ENCODE measurements at places on chromosomes 2 and 18.

- peak; percentile 41 for DNase-seq
These were observed 33.5 kb upstream of the CRIM1 start for GRCh38 chr2:36322108-36322507.

DNA sequence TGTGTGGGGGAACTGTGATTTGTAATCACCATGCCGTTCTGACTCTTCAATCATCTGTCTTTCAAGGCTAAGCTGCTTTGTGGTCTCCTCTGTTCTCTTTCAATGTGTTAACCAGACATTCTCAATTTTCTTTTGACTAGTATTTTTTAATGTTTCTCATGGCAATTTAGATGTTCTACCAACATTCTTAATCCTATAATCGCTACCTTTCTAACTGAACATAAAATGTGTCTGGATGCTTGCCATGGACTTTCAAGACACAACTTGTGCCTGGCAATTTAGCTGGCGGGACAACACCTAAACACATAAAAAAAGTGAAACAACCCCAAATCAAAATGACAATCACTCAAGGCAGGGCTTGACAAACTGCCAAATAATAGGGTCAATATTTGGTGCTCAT, 135.0 kb upstream of the ACKR3 start:
- no peak for DNase-seq

DNA sequence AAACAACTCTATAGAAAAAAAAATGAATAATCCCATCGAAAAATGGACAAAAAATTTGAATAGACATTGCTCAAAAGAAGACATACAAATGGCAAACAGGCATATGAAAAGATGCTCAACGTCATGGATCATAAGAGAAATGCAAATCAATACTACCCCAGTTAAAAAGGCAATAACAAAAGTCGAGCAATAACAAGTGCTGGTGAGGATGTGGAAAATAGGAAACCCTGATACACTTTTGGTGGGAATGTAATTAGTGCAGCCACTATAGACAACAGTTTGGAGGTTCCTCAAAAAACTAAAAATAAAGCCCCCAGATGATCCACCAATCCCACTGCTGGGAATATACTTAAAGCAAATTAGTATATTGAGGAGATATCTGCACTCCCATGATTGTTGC, 701.5 kb downstream of the NUP35 start:
- DNase-seq: no peak

DNA sequence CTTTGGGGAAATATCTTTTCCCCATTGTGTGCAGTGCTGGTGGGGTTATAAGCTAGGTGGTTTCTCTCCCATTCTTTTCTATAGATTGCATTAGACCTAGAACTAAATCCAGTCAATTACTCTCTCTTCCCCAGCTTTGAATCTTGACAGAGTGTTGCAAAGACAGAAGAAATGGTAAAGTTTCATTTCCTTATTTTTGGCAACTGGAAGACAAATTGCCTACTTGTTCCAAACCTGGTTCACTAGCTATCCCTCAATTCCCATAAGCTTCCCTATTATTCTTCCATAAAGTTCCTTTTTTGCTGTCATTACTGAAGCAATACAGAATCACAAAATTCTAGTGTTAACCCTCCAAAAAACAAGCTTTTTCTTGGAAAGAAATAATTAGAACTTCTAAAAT, 94.0 kb upstream of the ITGA4 start:
- DNase-seq: no peak

- DNase-seq: no peak
These were observed 65.1 kb downstream of the LOXHD1 start for GRCh38 chr18:46591783-46592391.

DNA sequence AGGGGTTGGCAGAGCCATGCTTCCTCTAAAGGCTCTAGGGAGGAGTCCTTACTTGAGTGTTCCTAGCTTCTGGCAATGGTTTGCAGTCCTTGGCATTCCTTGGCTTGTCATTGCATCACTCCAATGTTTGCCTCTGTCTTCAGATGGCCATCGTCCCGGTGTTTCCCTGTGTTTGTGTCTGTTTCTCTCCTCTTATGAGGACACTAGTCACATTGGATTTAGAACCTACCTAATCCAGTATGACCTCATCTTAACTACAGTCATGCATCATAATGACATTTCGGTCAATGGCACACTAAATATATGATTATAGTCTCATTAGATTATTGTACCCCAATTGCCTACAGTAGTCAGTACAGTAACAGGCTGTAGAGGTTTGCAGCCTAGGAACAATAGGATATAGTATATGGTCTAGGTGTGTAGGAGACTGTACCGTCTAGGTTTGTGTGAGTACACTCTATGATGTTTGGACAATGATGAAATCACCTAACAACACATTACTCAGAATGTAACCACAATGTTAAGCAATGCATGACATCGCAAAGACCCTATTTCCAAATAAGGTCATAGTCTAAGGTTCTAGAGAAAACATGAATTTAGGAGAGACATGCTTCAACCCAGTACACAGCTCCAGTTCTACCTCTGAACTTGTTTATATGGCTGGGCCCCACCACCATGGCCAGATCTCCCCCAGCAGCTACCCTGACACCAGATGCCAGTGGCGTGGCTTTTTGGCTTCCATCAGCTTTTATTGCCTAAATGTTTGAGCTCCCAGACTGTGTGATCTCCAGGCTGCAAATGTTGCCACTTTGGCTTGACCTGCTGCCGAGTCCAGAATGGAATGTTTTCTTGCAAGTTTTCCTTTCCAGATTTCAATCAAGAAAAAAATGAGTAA, 22.1 kb downstream of the SRD5A2 start:
- DNase-seq: peak; percentile 18

GRCh38 chr2:148876595-148877402, 1.8 kb downstream of the KIF5C start:
- no peak for DNase-seq

GRCh38 chr18:57741273-57741672, 61.8 kb downstream of the ATP8B1 start:
- DNase-seq: no peak

DNA sequence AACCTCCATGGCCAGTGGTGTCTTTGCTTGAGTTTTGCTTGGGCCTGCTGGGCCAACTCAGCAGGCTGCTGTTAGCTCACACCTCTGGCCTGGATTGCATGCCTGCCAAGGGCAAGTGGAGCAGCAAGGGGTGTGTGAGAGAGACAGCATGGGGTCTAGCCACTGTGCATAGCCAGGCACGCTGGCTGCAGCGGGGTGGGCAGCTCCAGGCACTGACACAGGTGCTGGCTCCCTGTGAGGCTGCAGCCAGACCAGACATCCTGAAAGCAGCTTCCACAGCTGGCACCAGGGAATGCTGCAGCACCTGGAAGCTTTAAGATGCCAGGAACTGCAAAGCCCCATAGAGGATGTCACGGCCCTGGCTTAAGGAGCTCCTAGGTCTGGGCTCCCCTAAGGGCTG, 376.4 kb upstream of the VWC2L start:
- no peak for DNase-seq

DNA sequence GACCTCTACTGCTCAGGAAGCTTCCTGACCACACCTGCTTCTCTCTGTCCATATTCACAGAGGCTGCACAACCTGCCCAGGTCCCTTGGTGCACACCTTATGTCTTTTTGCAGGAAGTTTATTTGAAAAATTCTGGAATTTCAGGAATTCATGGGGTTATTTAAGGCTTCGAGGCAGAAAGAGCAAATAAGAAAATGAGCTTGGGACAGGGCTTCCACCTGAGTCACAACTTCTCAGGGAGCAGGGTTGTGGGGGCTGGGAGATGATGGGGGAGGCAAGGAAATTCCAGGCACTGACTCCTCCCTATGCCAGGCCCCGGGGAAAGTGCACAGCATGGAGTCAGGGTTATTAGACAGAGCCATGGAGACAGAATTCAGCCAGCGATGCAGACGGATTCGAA, 57.7 kb downstream of the INHBB start:
- no peak for DNase-seq

DNA sequence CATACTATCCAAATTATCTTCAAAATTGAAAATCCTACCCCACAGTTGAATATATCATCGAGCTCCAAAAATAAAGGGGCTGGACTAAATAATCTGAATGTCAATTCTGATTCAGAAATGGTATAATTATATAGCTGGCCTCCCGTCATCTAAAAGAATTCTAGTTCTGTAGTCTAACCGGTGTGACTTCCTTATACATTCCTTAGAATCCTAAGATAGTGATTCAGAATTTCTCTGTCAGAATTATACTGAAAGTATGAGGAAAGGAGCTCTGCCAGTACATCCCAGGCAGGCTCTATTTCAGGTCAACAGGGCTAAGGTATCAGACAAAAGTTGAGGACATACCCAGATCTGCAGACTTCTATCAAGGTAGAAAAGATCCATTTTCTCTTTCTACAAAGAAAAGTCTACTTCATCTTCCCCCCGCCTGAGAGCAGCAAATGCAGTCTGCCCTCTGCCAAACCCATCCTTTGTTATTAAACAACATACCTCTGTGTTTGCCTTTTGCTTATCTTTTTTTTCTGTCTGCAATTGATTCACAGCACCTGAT, 128.5 kb downstream of the METTL4 start:
- no peak for DNase-seq

DNA sequence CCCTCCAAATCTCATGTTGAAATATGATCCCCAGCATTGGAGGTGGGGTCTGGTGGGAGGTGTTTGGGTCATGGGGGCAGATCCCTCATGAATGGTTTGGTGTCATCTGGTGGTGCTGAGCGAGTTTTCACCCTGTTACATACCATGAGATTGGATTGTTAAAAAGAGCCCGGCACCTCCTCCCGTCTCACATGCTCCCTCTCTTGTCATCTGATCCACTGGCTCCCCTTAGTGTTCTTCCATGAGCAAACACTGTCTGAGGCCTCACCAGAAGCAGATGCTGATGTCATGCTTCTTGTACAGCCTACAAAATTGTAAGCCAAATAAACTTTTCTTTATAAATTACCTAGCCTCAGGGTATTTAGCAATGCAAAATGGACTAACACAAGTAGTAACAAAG, 405.0 kb upstream of the SLC39A10 start:
- no peak for DNase-seq

- DNase-seq: no peak
These were observed 65.4 kb downstream of the PLA2R1 start for GRCh38 chr2:159996792-159997546.

DNA sequence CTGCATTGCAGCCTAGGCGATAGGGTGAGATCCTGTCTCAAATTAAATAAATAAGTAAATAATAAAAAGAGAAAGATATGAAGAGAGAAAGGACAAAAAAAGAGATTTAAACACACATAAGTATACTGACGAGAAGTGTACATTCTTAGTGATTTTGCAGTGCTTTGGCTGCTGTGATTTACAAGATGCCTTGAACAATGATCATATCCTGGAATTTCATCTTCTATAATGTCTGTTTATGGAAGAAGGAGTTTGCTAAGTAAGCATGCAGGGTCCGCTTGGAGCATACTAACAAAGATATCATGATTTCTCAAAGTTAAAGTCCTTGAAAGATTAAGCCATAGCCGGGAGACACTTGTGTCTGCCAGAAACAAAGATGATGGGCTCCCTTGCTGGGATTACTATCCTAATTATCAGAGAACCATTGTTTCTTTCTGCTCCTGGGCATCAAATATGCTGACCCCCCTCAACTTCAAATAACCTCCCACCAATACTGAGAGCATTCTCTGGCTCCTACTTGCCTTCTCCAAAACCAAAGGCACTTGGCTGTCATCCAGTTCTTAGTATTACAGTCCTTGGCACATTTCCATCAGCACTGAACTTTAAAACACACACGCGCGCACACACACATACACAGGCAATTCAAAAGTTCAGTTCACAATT, 47.5 kb upstream of the STAM2 start:
- DNase-seq: no peak

DNA sequence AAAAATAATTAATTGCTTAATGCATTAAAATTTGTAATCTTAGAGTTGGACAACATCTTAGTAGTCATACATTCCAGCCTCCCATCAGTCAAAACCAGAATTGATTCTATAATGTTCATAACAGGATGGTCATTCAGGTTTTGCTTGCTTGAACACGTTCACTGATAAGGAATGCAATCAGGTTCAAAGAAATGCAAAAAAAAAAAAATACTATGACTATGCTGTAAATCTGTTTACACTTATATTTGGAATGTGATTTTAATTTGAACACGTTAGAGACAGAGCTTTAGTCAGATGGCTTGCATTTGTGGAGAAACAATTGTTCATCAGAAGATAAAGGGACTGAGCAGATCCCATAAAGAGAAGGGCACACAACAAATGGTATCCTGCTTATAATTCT, 131.3 kb upstream of the UNC80 start:
- no peak for DNase-seq

DNA sequence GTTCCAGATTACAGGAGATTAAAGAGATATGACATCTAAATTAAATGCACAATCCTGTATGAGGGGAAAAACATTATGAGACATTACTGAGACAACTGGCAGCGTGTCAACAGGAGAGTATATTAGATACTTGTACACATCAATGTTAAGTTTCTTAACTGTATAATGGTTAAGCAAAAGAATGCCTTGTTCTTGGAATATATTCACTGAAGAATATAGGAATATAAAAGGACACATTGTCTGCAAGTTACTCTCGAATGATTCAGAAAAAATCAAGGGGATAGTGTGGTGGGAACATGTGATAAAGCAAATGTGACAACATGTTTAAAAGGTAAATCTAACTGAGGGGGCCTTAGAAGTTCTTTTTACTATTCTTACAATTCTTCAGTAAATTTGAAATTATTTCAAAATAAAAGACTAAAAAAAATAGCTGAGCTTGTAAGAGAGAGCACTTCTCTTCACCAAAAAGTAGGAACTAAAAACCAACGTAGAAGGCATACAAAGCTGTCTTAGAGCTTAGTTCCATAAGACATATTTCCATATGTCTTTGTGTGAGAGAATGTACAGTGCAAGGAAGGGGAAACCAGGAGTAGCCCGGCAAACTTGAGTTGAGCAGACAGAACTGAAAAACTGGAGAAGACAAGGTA, 7.5 kb downstream of the WDPCP start:
- no peak for DNase-seq

DNA sequence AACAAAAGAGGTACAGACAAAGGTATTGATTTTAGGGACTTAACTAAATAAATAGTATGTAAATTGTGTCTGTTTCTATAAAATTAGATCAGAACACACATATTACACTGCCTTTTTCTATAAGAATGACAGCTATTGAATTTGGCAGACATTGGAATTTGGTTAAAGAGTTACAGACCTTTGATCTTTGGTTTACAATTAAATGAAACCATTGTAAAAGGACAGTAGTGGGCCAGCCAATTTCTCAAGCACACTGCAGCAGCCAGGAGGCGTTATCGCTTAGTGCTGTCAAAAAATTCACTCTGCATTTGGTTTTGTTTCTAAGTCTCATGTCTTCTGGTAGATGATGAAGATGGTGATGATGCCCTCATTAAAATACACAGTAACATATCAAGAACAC, 175.9 kb downstream of the NR4A2 start:
- no peak for DNase-seq

DNA sequence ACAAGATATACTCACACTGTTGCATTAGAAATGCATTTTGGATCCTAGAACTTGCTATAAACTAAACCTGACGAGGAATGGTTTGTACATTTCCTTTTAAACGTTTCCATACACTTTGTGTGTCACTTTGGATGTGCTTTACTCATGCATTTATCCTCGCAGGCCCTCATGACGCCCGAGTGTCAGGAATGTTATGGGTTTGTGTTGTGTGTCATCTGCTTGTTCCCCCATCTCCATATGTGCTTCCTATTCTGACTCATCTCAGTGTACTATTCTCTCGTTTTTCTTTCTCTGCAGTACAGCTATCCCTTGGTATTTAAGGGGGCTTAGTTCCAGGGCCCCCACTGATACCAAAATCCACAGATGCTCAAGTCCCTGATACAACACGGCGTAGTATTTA, 121.5 kb upstream of the RASGRP3 start:
- peak; percentile 48 for DNase-seq
